ENCODE measurements at places on chromosomes 3 and 15. TPM values are rescaled to one million over a fixed set of nuclear protein-coding genes. Genes with fewer than 3 reads are reported as not detected.

Gene MAGI1
- total RNA-seq: 0.51 TPM

Gene FMN1
- total RNA-seq: 0.07 TPM

Gene DOCK3
- 4.2 TPM for total RNA-seq

DNA sequence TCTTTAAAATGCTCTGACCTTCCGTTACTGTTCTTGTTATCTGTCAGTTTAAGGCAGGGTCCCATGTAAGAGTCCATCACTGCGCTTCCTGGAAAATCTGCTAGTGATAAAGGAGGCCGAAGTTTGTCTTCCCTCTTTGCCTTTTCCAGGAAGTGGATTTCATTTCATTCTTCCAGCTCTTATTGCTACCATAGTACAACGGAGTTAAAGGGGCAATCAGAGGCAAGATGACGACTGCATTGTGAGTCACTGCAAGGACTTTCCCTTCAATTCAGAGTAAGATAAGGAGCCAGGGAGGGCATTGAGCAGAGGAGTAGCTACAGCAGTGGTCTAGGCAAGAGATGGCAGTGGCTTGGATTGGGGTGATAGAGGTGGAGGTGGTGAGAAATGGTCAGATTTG is 17.2 kb upstream of the DET1 start:
- DNase-seq: no peak

DNA sequence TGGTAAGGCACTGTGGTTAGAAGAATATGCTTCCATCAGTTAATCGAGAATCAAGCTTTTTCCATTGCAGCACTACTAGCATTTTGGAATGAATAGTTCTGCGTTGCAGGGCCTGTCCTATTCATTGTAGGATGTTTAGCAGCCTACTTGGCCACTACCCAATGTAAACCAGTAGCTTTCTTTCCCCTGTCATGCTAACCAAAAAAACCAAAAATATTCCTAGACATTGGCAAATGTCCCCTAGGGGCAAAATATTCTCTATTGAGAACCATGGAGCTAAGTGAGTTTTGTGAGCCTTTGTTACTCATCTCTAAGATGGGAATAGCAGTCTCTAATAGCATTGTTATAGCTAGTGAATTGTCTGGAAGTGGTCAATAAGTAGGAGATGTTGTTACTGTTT is 187.2 kb downstream of the CADPS start:
- DNase-seq: no peak

DNA sequence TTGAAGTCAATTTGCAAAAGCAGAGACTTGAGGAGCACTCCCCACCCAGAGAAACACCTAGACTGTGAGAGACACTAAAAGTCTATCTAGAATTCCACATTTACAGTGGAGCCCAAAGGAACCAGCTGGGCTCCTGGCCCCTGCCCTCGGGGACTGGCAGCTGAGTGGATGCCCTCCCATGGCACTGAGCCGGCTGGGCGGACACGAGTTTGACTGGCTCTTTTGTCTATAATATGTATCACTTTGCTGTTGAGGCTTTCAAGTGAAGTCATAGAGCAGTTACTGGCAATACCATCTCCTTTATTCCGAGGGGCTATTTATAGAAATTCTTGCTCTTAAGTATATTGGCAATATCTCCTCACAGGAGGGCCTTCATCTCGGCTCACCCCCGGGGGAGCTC is 65.8 kb upstream of the TNFAIP8L3 start:
- no peak for DNase-seq

DNA sequence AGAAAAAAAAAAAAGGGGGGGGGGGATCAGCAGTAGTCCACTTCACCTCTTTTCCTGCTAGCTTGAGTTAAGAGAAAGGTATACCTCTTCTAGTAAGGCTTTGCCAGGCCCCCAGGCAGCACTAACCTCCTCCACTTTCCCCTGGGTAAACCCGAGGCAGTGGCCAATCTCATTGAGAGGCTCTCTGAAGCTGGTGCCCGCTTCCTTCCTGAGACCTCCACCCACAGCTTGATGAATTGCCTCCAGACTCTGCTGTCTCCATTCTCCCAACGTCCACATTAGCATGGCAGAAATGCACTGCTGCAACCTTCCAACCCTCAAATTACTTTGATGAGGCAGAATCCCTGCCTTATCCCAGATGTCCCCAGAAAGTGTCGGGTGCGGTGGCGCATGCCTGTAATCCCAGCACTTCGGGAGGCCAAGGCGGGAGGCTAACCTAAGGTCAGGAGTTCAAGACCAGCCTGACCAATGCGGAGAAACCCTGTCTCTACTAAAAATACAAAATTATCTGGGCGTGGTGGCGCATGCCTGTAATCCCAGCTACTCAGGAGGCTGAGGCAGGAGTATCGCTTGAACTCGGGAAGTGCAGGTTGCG is 15.3 kb downstream of the RLBP1 start:
- peak; percentile 18 for DNase-seq

DNA sequence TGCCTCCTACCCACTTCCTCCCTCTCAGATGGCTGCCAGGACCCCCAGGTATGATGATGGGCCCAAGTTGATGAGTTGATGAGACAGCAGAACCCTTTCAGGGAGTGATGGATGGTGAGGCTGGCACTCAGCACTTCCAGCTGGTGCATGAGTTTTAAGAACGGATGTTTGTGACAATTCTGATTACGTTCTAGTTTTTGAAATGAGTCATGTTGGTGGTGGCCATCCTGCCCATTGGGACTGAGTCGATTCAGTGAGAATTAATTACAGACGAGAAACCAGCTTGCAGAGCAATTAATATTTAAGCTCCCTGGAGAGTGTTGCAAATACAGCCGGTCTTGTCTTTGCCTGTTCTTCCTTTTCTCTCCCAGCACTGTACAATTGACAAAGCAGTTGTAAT is 56.9 kb upstream of the NR2C2 start:
- no peak for DNase-seq

DNA sequence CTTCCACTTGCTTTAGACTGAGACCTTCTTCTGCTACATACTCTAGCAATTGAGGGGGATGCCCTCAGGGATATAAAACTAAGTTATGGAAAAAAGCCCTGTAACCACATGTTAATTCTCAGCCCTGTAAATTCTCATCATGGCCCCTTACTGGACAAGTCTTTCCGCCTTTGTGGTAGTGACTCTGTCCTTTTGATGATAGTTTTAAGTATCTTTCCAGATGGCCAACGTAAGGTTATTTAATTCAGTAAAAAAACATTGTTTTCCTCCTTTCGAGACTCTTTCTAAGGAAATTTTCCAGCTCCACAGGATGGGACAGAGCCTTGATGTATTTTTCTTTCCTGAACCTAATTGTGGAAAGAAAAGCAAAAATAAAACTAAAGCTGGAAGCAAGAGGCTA is 25.3 kb upstream of the TM4SF4 start:
- DNase-seq: no peak

DNA sequence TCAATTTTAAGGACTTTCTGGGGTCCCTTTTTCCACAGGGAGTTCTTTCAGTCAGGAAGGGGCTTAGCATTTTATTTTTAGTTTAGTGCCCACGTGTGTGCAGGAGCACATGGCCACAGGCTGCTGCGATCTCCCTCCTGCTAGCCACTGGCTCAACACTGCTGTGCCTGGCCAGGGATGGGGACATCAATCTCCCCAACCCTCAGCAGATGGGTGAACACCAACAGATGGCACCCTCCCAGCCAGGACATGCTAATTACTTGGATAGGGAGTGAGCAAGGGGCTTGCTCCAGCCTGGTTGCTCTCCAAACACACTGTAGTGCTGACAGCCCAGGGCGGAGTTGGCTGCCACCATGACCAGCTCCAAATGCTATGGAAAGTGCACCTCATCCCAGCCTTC is 7.4 kb upstream of the RIOX2 start:
- no peak for DNase-seq

- no peak for DNase-seq
These were observed 28.4 kb downstream of the TMEM44 start for GRCh38 chr3:194604837-194605236.

- no peak for DNase-seq
These were observed 1303.7 kb upstream of the CADM2 start for GRCh38 chr3:83655083-83655482.

DNA sequence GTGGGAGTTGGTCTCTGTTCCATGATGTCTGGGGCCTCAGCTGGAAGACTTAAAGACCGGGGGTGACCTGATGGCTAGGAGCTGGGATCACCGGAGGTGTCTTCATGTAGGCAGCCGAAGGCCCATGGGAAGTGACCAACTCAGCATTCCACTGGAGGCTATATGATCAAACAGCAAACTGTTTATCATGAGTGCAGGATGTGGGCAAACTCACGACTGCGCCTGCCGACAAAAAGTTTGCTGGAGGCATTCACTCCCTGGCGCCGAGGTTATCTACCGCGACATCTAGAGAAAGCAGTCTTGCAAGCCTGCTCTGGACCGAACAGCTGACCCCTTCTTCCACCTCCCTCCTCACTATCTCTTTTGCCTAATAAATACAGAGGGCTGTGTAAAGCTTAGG is 62.7 kb upstream of the NR2C2 start:
- peak; percentile 54 for DNase-seq

- no peak for DNase-seq
These were observed 34.9 kb downstream of the RNU5B-1 start for GRCh38 chr15:65339416-65339815.

GRCh38 chr3:29694783-29695182 is 413.9 kb downstream of the RBMS3 start:
- DNase-seq: no peak

- DNase-seq: peak; percentile 76
These were observed 1.1 kb downstream of the EDEM1 start for GRCh38 chr3:5188419-5189221.

GRCh38 chr3:152474585-152474984 is 205.9 kb downstream of the MBNL1 start:
- DNase-seq: peak; percentile 41

All from activated CD8-positive, alpha-beta T cell treated with anti-CD3 and anti-CD28 coated beads for 36 hours (primary cell).